ENCODE measurements at places on chromosomes 6 and 20. TPM values are rescaled to one million over a fixed set of nuclear protein-coding genes. Genes with fewer than 3 reads are reported as not detected.

DNA sequence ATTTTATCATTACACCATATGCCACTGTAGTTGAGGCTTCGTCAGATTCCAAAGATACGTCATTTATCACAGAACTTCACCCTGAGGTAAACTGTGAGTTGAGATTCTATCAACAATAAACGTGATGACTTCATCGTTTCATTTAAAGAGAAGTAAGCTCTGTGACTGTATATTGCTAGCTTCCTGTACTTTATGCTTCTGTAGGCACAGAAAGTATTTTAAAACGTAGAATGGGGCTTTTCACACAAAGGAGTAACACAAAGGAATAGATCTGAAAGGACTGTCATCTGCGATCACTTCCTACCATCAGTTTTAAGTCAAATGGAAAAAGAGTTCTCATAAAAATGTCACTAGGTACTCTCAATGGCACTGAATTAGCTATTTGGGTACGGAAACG is 234.4 kb upstream of the MCHR2 start:
- no peaks in the 10 kb centered on the region for H3K36me3 ChIP-seq
- H3K27ac ChIP-seq: peak overlapping the region; percentile 69
- DNase-seq: no peak
- H3K4me1 ChIP-seq: peaks cover 43% of the 10 kb centered on the region
- no peaks in the 10 kb centered on the region for H3K27me3 ChIP-seq
- peak overlapping the region; percentile 78 for H3K4me3 ChIP-seq

ARHGAP18 gene
- total RNA-seq: 76.7 TPM

DNA sequence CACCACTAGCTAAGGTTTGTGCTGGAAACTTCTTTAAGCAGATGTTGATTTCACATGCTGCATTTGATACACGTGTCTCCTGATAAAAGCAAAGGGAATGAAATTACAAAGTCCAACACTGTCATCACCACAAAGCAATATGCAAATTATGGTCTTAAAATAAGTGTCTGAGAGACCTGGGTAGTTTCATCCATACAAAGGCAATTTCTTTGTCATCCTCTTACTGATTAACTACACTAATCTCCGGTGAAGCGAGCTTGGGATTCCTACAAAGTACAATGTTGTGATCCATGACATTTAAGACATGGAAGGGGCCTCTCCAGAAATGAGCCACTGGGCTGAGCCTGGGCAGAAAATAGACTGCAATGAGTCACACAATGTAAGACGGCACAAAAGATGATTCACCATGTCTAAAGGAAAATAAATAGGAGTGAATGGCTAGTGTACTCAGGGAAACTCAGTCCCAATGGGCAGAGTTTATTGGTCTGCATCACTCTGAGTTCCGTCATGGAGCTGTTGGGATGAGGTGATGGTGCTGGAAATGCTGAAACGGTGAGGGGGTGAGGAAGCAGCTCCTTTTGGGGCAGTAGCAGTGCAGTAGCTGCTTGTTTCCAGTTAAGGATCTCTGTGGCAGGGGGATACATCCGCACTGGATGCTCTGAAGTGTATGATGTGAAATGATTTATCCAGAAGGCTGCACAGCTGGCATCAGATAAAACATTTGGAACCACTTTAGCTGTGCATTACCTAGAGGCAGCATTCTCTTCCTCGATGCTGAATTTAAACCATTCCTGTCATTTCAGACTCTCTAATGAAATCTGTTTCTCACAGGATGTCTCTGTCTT is 103.3 kb downstream of the IBTK start:
- no peaks in the 10 kb centered on the region for H3K27me3 ChIP-seq
- H3K4me3 ChIP-seq: peak overlapping the region; percentile 82
- peak; percentile 98 for DNase-seq

GRCh38 chr20:19594896-19595295 is 163.2 kb upstream of the RIN2 start:
- no peak overlapping the region for H3K4me3 ChIP-seq
- H3K36me3 ChIP-seq: no peaks in the 10 kb centered on the region
- H3K27ac ChIP-seq: no peak overlapping the region

CALHM5 gene
- 1.9 TPM for total RNA-seq

GRCh38 chr6:121723623-121724022 is 288.2 kb downstream of the GJA1 start:
- H3K27me3 ChIP-seq: no peaks in the 10 kb centered on the region
- H3K36me3 ChIP-seq: peaks cover 4% of the 10 kb centered on the region
- no peak overlapping the region for H3K4me3 ChIP-seq
- H3K4me1 ChIP-seq: no peaks in the 10 kb centered on the region

All from HFFc6 (cell line).